Cardiac ventricle fibroblast (primary cell): ENCODE measurements at places on chromosomes 7 and 10. TPM values are rescaled to one million over a fixed set of nuclear protein-coding genes. Genes with fewer than 3 reads are reported as not detected.

The PIK3AP1 gene
- not detected in 2 replicates for total RNA-seq

The C10orf62 gene
- not detected in 2 replicates for total RNA-seq

The HYAL4 gene
- total RNA-seq: not detected in 2 replicates

The MAGI2 gene
- 2.3 and 9.4 TPM in 2 replicates for total RNA-seq

The PON1 gene
- total RNA-seq: not detected in 2 replicates

The JAKMIP3 gene
- 0.19 and 0.20 TPM in 2 replicates for total RNA-seq

The CHN2 gene
- 0.37 and 0.93 TPM in 2 replicates for total RNA-seq

The INMT gene
- 181 and 220 TPM in 2 replicates for total RNA-seq

The GHRHR gene
- total RNA-seq: not detected in 2 replicates

The MMD2 gene
- not detected in 2 replicates for total RNA-seq

The NXPH1 gene
- not detected in 2 replicates for total RNA-seq

The FAM25G gene
- total RNA-seq: not detected in 2 replicates

The C10orf67 gene
- not detected in 2 replicates for total RNA-seq

The PRSS1 gene
- not detected in 2 replicates for total RNA-seq
